ENCODE measurements at places on chromosomes 2 and 18.

DNA sequence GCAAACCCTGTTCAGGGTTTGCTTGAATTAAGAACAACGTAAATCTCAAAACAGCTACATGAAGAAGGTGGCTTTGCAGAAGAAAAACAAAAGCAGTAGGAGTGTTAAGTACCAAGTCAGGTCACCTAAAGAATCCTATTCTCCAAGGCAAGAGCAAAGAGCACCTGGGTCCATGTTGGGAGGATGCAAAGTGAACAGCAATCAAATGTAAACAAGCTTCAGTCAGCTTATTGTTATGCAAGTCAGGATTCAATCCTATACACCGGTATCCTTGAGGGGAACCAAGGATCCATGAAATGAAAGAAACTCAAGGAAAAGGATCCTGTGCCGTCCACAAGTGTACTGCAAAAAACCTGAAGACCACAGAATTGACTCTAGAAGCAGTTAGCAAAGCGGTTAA is 261.0 kb upstream of the DDX18 start:
- DNase-seq = no peak

- no peak for DNase-seq
Observed at GRCh38 chr2:128654408-128654807, 335.7 kb upstream of the HS6ST1 start.

DNA sequence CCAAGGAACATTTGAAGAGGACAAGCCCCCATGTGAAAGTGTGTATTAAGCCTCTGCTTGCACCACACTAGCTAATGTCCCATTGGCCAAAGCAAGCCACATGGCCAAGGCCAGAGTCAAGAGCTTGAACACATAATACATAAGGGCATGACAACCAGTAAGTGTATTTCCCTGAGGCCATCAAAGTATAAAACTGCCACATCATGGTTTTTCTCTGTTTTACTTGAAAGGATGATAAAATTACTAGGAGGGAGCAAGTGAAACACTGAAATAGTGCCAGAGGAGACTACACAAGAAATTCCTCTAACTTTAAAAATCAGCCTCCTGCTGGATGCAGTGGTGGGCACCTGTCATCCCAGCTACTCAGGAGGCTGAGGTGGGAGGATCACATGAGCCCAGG is 30.9 kb upstream of the EML6 start:
- DNase-seq = no peak

DNA sequence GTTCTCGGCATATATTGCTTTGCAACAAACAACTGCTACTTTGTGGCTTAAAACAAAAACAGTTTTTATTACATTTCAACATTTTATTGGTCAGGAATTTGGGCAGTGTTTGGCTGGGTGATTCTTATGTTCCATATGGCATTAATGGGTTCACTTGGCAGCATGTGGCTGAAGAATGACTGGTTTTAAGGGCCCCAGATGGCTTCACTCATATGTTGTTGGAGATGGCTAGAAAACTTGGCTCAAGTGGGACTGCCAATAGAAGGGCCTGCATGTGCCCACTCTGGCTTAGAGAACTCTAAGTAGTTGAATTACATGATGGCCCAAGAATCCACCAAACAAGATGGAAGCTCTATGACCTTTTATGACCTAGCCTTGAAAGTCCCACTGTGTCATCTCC is 86.1 kb downstream of the FASTKD2 start:
- DNase-seq = no peak

GRCh38 chr2:213078686-213079085 is 72.7 kb downstream of the IKZF2 start:
- no peak for DNase-seq
